CD8-positive, alpha-beta memory T cell (primary cell): ENCODE measurements at places on chromosomes 7 and 10. TPM values are rescaled to one million over a fixed set of nuclear protein-coding genes. Genes with fewer than 3 reads are reported as not detected.
A peak's percentile ranks its signal among the peaks of the same experiment; 100 is the strongest.

The ITIH2 gene
- total RNA-seq: not detected

- H3K36me3 ChIP-seq: no peaks in the 10 kb centered on the region
- no peaks in the 10 kb centered on the region for H3K4me1 ChIP-seq
- DNase-seq: no peak
- H3K27ac ChIP-seq: no peak overlapping the region
- no peaks in the 10 kb centered on the region for H3K27me3 ChIP-seq
- no peak overlapping the region for H3K4me3 ChIP-seq
These were observed 35.2 kb upstream of the FZD1 start for GRCh38 chr7:91228927-91229558.

- no peak for DNase-seq
- no peaks in the 10 kb centered on the region for H3K27me3 ChIP-seq
- H3K4me3 ChIP-seq: no peak overlapping the region
- no peaks in the 10 kb centered on the region for H3K4me1 ChIP-seq
- H3K36me3 ChIP-seq: no peaks in the 10 kb centered on the region
- no peak overlapping the region for H3K27ac ChIP-seq
These were observed 180.3 kb upstream of the MYO3A start for GRCh38 chr10:25753776-25754175.

DNA sequence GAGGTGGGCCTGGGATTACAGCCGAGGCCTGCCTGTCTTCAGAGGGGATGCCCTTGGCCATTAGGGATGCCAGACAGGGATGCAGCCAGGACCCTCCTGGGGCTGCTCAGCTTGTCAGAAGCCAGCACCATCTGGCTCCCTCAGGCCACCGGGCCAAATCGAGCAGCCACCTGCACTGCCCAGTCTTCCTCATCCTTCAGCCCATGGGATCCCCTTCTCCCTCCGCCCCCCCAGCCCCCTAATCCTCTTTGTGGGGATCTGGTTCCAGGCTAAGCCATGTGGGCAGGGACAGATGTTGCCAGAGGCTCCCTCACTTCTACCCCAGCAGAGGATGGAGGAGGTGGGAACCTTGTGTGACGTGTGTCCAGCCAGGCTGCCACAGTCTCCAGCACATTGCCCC, 137.4 kb upstream of the PPIF start:
- H3K4me3 ChIP-seq: no peak overlapping the region
- no peaks in the 10 kb centered on the region for H3K27me3 ChIP-seq
- no peak overlapping the region for H3K27ac ChIP-seq
- H3K4me1 ChIP-seq: no peaks in the 10 kb centered on the region
- DNase-seq: no peak

The PAPOLB gene
- total RNA-seq: not detected

DNA sequence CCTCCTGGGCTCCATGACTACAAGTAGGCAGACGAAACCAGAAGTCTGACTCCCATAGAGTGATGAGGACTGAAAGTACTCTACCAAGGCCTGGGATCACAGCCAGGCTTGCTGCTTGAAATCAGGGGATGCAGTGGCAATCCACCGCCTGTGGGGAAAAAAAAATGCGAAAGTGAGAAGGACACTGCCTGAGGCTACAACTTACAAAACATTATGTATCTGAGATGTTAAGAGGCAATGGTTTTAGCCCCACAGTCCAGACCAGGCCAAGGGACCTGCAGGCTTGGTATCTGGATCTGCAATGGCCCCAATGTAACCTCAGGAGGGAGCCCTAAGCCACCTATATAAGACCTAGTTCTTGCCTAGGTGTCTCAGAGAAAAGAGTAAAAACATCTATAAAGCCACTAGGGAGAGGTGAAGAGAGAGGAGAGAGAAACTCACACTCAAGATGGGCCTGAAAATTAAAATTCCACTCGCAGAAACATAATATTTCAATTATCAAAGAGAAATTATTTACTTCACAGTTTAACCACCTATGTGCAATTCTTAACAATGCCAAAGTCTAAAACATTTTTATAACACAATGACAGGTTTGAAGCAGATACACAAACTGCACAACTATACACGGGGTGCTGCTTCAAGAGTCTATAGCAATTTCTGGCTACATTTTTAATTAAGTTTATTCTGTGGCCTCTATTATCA, 13.9 kb downstream of the DNAJC1 start:
- DNase-seq: peak; percentile 29
- no peak overlapping the region for H3K4me3 ChIP-seq
- no peaks in the 10 kb centered on the region for H3K4me1 ChIP-seq
- no peak overlapping the region for H3K27ac ChIP-seq
- H3K27me3 ChIP-seq: no peaks in the 10 kb centered on the region
- H3K36me3 ChIP-seq: no peaks in the 10 kb centered on the region

DNA sequence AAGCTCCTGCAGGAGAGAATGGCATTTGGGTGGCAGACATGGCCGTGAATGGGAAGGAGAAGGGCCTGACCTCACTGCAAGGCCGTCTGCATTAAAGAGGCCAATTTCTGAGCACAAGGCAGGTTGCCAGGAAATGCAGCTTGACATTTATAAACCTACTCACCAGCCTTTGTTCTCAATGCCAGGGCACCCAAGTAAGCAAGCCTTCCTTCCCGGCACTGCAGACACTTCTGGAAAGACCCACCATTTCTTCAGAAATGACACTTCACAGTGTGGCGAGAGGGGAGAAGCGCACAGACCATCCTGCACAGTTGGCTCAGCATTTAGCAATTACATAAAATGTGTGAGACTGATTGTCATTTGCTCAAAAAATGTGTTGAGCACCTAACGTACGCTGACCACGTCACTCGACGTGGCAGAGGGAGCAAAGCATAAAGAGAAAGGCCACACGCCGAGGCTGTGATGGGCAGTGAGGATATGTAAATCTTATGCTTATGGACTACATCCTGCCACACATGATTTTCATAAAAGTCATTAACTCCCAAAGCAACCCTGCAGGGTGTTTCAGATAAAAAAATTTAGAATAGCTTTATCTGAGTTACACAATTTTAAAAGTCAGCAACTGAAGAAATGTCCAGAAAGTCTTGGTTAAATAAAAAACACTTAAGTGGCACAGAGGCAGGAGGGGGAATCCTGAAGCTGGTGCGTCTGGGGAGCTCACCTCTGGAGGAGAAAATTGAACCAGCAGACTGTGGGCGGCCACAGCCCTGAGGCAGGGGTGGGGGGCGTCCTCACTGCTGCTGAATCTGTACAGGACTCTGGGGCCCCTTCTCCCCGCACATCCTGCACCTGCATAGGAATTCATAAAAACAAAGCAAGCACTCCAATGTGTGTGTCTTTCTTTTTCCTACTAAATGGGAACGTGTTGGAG, 543.8 kb downstream of the PTPRN2 start:
- no peak for DNase-seq
- H3K36me3 ChIP-seq: no peaks in the 10 kb centered on the region
- H3K27me3 ChIP-seq: no peaks in the 10 kb centered on the region
- no peak overlapping the region for H3K4me3 ChIP-seq

- no peak overlapping the region for H3K4me3 ChIP-seq
- DNase-seq: no peak
- no peak overlapping the region for H3K27ac ChIP-seq
These were observed 97.0 kb downstream of the C10orf105 start for GRCh38 chr10:71622616-71623015.

DNA sequence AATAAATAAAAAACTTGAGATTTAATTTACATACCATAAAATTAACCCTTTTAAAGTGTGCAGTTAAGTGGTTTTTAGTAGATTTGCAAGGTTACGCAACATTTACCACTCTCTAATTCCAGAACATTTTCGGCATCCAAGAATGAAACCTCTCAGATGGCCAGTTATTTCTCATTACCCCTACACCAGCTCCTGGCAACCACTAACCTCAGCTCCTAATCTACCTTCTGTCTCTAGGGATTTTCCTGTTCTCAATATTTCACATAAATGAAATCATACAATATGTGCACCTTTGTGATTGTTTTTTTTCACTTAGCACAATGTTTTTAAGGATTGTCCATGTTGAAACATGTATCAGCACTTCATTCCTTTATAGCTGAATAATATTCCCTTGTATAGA, 45.1 kb downstream of the INPP5F start:
- no peaks in the 10 kb centered on the region for H3K4me1 ChIP-seq
- no peak for DNase-seq
- no peaks in the 10 kb centered on the region for H3K27me3 ChIP-seq
- H3K36me3 ChIP-seq: no peaks in the 10 kb centered on the region

DNA sequence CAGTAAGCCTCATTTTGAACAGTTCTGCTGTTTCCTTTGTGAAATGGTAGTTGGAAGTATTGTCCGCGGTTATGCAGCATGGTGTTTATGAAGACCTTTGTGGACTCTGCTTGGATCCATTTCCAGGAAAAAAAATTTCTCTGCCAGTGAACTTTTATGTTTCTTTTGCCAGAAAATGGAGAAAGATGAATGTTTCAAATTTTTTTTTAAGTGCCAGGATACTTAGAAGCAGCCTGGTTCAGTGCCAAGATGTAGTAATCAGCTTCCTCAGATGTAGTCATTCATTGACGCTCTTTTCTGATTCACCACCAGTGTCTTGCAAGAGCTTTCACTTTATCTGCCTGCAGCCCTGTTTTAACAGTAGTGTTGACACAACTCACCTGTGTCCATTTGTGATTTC, 258.2 kb downstream of the SDK1 start:
- no peak overlapping the region for H3K4me3 ChIP-seq
- no peak overlapping the region for H3K27ac ChIP-seq
- H3K27me3 ChIP-seq: no peaks in the 10 kb centered on the region
- no peak for DNase-seq
- no peaks in the 10 kb centered on the region for H3K4me1 ChIP-seq

DNA sequence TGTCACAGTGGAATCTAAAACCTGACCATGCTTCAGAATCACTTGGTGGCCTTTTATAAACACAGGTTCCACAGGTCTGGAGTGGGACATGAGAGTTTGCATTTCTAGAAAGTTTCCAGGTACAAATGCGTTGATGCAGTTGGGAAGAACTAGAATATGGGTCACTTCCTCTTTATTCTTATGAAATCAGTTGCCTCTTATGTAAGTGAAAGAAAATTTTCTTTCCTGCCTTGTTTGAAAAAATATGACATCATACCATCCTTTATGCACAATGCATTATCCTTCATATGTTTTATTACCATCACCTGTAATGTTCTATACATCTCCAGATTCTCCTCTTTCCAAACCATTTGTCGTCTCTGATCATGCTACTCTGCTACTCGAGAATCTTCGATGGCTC, 44.0 kb downstream of the PLXNA4 start:
- H3K27ac ChIP-seq: no peak overlapping the region
- no peak overlapping the region for H3K4me3 ChIP-seq
- no peaks in the 10 kb centered on the region for H3K27me3 ChIP-seq
- H3K36me3 ChIP-seq: no peaks in the 10 kb centered on the region
- H3K4me1 ChIP-seq: no peaks in the 10 kb centered on the region

The VSIR gene
- total RNA-seq: 61.4 TPM
